Activated T-cell treated with anti-CD3 and anti-CD28 coated beads, Interleukin-2, amount 50 U/mL, for 4 hours (primary cell): ENCODE measurements at places on chromosomes 1 and 21.

DNA sequence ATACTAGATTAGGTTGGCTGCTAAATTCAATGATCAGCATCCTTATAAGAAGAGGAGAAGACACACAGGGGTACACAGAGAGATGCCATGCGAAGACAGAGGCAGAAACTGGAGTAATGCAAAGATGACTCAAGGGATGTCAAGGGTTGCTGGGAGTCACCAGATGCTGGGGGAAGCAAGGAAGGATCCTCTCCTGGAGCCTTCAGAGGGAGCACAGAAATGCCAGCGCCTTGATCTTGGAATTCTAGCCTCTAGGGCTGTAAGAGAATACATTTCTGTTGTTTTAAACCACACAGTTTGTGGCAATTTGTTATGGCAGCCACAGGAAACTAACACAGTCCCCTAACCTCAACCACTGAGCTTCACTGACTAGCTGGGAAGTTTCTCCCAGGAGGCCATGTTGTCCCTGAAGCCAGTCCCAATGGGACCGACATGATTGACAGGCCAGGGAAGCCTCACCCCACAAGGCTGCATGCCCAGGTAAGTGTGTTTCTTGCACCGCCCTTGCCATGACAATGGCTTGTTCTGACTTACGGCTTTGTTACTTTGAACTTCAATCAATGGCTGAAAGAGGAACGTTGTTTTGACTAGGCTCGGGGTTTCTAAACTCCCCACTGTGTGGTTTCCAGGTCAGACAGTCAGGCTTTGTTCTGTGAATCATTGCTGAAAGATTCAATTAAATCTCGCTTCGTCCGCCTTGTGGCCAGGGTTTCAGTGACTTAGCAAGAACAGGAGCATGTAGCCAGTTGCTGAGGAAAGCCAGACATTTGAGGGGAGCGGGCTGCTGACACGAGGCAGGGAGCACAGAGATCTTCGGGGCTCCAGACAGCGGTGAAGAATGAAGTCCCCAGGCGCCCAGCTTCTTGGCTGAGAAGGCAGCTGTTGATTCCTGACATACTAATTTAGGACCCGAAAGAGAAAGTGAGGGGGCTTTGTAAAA lies 62.3 kb downstream of the RUNX1 start:
- DNase-seq = peak; percentile 67

- DNase-seq = no peak
Observed at GRCh38 chr1:212062832-212063438, 27.4 kb downstream of the DTL start.

- no peak for DNase-seq
Observed at GRCh38 chr1:9886092-9886742, 23.9 kb downstream of the CTNNBIP1 start.

GRCh38 chr1:61092642-61093041 lies 10.3 kb downstream of the NFIA start:
- no peak for DNase-seq

- no peak for DNase-seq
Observed at GRCh38 chr1:234214129-234214910, 158.9 kb upstream of the COA6 start.

GRCh38 chr21:26534517-26534916 lies 38.6 kb downstream of the CYYR1 start:
- no peak for DNase-seq

- no peak for DNase-seq
Observed at GRCh38 chr21:46557919-46558392, 46.9 kb downstream of the S100B start.

GRCh38 chr1:149993181-149993580 lies 17.3 kb downstream of the OTUD7B start:
- DNase-seq = no peak

- DNase-seq = no peak
Observed at GRCh38 chr1:90964444-90965035, 57.3 kb downstream of the ZNF644 start.

GRCh38 chr1:46067652-46068051 lies 64.8 kb downstream of the PIK3R3 start:
- no peak for DNase-seq

- no peak for DNase-seq
Observed at GRCh38 chr1:34371829-34372532, 195.3 kb downstream of the C1orf94 start.

- DNase-seq = no peak
Observed at GRCh38 chr1:180358649-180359048, 128.6 kb downstream of the LHX4 start.

GRCh38 chr1:52709016-52709415 lies 10.9 kb upstream of the COA7 start:
- DNase-seq = no peak

DNA sequence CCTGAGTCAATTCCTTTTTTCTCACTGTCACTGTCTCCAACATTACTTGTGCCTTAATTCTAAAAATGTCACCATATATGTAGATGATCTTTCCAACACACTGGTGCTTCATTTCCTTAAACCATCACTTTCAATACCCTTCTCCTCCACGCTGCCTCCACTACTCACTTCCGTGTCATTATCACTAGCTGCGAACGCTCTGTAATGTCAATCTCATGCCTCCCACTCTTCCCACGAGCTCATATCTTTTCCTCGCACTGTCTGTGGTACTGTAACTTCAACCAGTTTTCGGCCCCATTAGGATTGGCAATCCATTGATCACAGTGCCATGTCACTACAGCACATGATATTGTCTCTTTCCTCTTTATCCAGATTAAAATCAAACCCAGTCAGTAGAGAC lies 61.6 kb downstream of the PLD5 start:
- DNase-seq = no peak

- DNase-seq = no peak
Observed at GRCh38 chr21:35354078-35354477, 305.0 kb upstream of the RUNX1 start.

DNA sequence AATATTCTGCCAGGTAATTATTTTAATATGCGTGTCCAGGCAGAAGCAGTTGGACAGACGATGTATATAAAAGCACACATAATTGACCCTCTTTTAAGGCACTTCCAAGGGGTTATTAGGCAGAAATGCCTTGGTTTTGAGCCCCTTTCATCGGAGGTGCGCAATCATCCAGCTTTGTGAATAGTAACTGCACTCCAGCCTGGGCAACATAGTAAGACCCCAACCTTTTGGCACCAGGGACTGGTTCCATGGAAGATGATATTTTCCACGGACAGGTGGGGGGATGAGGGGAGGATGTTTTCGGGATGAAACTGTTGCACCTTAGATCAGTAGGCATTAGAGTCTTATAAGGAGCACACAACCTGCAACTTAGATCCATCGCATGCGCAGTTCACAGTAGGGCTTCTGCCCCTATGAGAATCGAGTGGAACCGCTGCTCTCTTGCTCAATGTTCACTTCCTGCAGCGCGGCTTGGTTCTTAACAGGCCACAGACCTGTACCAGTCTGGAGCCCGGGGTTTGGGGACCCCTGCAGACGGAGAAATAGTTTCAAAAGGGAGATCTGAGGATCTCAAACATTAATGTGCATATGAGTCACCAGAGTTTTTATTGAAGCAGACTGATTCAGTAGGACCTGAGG lies 1.8 kb upstream of the MCOLN2 start:
- peak; percentile 38 for DNase-seq
